ENCODE measurements at places on chromosomes 5 and 9.

DNA sequence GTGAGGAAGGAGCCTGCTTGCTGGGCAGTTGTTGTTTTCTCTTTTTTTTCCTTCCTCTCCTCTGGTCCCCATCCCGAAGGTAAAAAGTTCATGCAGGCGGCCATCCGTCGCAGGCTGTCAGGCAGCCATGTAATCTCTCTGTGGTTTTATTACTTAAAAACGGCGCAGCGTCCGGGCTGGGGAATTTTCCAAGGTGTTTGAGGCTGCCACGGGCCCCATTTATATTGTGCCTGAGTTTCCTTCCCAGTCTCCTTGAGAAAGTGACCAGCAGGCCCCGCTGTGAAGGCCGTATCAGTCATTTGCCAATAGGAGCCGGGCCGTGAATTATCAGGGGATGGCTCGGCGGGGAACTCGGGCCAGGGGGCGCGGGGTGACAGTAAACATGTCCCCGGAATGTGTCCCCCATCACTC, 289.7 kb downstream of the PBX3 start:
- no peak for DNase-seq

DNA sequence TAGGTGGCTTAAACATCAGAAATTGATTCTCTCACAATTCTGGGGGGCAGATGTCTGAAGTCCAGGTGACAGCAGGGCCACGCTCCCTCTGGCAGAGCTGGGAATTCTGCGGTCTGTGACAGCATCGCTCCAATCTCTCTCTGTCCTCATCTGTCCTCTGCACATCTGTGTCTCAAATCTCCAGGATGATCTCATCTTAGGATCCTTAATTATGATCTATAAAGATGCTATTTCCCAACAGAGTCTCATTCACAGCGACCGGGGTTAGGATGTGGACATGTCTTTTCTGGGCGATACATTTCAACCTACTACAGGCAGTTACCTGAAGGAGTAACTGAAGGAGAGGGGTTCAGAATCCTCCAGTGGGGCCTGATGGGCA, 31.4 kb downstream of the ANKRD33B start:
- DNase-seq, result no peak

GRCh38 chr5:65873181-65873750, 53.1 kb upstream of the ERBIN start:
- DNase-seq, result no peak

DNA sequence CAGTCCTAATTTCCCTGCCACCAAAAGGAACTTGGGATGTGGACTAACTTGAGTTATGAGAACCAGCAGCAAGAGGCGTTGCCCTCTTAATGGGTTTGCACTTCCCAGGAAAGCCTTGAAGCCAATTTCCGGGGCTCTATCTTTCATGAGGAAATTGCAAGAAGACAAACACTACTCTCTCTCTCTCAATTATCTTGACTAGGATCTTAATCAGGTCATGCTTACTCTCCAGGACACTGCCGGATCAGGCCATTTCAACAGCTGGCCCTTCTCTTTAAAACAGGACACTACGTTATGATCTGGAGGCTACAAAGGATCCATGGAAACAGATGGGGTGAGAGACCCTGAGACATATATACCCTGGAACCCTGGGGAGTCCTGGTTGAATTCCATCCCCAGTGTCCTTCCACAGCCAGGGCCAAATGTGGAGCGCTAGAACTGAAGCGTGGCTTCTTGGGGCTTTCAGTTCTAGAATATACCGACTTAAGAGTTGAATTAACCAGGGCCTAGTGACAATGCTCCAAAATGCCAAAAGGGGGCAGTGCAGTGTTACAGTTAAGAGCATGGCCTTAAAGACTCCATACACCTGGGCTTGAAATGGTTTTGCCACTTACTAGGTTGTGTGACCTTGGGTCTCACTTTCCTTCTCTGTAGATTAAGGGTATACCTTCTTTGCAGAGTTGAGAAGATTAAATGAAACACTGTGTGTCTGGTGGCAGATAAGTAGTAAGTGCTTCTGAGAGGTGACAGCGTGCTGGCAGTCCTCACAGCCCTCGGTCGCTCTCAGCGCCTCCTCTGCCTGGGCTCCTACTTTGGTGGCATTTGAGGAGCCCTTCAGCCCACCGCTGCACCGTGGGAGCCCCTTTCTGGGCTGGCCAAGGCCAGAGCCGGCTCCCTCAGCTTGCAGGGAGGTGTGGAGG, 21.1 kb downstream of the FAM219A start:
- DNase-seq, result peak; percentile 27

- DNase-seq, result no peak
Observed at GRCh38 chr9:34493972-34494535, 28.7 kb downstream of the ENHO start.

DNA sequence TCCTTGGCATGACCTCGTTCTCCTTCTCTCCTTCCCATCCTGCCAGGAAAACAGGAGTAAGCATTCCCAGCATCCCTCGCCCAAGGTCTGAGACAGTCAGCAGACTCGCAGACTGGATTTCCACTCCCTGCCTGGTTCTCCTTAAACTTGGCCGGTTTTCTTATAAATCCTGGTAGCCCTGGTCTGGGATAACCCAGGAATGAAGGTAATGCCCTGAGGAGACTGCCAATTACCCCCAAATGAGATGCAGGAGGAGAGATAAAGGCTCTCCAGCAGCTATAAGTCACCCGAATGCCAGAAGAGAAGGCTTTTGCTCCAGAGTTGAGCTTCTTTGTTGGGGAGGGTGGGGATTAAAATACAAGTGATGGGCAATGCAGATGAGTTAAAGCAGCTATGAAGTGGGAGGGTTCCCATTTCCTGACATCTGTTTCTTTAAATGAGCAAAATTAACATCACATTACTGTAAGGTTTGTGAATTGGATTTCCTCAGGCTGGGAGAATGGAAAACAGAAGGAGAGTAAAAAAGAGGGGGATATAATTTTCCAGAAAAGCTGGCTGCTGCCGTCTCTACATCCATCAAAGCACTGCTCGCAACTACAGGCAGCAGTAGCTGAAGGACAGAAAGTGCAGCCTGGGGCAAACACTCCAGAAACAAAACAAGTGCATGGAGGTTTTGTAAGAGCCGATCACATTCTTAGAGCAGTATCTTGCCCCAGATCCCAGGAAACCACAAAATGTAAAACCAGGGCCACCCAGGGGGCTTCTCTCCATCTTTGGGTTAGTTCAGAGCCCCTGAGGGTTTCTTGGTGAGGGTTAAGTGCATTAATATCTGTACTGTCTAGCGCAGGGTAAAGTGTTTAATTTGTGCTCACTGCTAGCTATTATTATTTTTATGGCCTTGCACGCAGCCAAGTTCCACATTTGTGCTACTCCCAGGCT, 177.6 kb upstream of the PANK3 start:
- DNase-seq, result no peak

DNA sequence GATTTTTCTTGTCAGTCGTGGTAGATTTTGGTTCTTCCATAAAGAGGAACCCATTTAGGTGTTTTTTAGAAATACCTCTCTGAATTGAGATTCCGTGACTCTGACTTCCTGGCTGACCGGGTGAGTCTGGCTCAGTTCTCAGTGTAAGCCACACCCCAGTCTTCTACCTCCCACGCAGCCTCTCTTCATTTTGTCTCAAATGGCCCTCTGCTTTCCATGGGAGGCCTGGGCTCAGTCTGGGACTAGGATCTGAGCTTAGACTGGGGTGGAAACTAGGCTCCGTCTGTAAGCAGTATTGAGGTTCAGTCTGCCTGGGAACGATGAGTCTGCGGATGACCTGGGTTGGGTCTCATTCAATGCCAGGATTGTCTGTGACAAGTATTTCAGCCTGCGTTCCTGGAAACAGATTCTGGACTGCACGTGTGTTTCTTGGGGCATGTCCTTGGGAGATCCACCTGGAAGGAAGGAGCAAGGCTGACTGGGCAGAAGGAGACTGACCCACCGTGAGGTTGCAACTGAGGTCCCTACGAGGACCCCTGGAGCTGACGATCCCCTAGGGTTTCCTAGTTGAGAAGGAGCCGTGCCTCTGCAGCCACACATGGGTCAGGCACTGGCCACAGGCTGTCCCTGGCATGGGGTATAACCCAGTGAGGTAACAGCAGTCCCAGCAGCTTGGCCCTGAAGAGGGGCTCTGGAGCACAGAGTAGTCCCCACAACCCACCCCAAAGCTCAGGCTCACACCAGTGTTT, 12.4 kb upstream of the CRB2 start:
- no peak for DNase-seq

DNA sequence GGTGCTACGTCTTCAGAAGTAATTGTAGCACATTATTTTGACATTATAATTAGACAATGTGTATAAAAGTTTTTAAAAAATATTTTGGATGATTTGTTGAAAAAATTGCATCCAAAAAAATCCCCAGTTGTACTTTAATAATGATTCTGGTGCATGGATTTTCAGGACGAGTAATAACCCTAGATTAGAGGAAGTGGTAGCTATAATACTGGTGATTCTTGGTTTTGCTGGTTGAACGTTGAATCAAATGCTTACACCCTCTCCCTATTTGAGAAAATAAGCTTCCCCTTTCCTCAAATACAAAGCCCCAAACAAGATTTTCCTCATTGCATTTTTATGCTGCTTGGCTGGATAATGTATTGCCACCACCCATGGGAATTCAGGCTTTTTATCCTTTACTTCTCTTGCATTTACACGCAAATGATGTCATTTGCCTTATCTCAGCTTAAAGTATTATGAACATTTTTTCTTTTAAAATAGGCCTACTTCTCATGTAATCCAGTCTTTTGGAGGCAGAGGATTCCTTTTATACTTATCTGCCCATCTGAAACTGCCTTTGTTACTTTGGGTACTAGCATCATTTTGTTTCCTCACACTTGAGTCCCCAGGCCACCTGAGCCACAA, 86.3 kb downstream of the UBE2R2 start:
- DNase-seq, result no peak

DNA sequence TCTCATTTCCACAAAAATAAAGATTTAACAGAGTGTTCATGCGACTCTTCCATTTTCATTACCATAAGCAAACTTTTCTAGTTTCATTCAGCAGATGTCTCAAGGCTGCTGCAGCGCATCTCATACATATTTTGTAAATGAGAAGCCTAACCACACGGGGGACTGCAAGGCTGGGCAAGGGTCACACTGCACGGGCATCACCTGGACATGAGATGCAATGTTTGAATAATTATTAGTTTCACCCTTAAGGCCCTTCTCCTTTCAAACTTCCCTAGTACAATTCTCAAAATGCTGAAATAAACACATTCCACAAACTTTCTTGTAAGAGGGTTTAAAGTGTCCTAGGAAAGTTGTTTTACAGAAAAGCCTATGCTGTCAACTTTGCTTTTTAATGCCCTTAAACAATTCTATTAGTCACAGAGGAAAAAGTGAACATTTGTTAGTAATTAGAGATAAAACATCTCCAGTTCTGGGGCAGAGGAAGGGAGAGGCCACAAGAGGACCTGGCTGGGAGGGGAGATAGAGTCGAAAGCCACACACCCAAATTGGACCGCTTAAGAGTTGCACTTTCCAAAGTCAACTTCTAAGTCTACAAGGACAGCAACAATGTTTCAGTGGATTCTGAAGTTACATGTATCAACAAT, 1.3 kb downstream of the DENND1A start:
- no peak for DNase-seq

GRCh38 chr5:149732324-149733128, 2.4 kb downstream of the PPARGC1B start:
- DNase-seq, result no peak

DNA sequence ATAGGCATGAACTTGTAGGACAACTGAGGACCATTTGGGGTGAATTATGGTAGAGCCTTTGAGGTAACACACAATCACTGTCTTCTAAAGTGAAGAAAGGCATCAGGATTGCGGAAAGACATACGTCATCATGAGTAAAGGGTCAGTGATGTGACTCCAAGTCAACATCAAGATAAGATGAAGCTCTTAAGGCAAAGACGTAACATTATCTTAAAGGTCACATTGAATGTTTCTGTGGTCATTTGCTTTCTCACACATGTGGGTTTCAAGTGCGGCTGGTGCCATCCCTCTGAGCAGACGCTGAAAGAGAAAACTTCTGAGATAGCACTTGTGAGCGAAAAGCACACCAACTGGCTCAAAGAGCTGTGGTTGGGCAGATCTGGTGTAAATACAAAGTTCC, 63.3 kb upstream of the GRAMD2B start:
- DNase-seq, result no peak

DNA sequence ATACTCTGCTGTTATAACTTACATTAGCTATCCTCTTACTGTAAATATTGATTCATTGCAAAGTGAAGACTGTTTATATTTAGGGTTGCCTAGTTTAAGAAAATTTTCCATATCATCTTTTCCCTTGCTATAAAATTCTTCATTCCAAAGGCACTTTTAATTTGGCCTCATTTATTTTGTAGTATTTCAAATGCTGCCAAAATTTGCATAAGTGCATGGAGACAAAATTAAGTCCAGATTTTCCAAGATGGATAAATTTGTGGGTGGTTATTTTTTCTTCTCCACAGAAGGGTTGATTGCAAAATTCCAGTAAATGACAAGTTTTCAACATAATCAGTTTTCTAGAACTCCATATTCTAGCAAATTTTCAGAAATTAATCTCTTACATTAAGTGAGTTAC, 141.5 kb upstream of the MTAP start:
- DNase-seq, result no peak

GRCh38 chr5:139468421-139468931, 2.3 kb upstream of the SMIM33 start:
- DNase-seq, result no peak
